AG10803 (cell line): ENCODE measurements at places on chromosomes 2 and 18.

GRCh38 chr18:62697636-62698035 lies 17.7 kb upstream of the PHLPP1 start:
- DNase-seq = no peak

- peak; percentile 73 for DNase-seq
These were observed 12.3 kb downstream of the CEP192 start for GRCh38 chr18:13003466-13003896.

- DNase-seq = no peak
These were observed 655.0 kb upstream of the CDH2 start for GRCh38 chr18:28831908-28832307.

DNA sequence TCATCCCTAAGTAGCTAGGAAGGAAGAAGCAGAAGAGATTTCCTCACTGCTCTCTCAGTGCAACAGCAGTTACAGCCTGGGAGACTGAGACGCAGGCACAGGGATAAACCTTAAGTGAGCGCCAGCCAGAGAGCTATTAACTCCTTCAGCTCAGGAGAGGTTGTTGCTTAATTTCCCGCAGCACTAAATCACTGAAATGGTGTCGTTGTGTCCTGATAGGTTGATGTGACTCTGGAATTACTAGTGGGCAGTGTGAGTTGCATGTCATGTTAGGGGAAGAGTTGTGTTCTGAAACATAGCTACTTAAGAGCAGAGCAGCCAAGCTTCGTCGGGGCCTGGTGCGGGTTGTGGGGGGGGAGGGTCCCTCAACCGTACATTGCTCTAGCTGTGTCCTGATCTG lies 225.8 kb downstream of the NAPG start:
- no peak for DNase-seq

DNA sequence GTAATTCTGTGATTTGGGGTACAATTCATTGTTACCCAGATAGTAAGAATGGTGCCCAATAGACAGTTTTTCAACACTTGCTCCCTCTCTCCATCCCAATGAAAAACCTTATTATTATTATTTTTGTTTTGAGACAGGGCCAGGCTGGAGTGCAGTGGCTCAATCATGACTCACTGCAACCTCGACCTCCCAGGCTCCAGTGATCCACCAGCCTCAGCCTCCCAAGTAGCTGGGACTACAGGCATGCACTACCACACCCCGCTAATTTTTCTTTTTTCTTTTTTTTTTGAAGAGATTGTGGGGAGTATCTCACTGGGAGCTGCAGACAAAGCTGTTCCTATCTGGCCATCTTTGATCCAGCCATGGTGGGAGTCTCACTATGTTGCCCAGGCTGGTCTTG lies 7.2 kb downstream of the TGFA start:
- no peak for DNase-seq

DNA sequence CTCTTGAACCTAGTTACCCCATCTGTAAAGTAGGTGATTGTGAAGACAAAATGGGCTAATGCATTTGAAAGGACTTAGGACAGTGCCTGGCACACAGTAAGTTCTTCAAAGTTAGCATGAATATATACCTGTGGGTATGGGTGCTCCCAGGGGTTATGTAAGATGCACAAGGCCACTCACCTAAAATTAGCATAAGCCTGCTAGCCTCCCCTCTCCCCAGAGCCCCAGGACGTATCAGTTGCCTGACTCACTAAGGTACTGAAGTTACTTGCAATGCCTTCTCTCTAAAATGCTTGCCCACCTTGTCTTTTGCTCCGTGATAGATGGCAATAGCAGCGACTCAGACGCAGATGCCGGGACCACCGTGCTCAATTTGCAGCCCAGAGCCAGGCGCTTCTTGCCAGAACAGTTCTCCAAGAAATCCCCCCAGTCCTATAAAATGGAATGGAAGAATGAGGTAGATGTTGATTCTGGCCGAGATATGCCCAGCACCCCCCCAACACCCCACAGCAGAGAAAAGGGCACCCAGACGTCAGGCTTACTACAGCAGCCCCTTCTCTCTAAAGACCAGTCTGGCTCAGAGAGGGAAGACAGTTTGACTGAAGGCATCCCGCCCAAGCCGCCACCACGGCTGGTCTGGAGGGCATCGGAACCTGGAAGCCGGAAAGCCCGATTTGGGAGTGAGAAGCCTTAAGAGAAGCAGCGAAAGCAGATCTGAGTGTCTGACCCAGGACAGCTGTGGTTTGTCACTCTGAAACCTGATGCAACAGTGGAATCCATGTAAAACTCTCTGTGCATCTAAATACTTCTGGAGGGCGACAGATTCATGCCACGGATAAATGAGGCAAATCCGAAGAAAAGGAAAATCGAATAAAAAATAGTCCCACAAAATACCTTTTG lies 53.8 kb upstream of the TMEM182 start:
- no peak for DNase-seq

DNA sequence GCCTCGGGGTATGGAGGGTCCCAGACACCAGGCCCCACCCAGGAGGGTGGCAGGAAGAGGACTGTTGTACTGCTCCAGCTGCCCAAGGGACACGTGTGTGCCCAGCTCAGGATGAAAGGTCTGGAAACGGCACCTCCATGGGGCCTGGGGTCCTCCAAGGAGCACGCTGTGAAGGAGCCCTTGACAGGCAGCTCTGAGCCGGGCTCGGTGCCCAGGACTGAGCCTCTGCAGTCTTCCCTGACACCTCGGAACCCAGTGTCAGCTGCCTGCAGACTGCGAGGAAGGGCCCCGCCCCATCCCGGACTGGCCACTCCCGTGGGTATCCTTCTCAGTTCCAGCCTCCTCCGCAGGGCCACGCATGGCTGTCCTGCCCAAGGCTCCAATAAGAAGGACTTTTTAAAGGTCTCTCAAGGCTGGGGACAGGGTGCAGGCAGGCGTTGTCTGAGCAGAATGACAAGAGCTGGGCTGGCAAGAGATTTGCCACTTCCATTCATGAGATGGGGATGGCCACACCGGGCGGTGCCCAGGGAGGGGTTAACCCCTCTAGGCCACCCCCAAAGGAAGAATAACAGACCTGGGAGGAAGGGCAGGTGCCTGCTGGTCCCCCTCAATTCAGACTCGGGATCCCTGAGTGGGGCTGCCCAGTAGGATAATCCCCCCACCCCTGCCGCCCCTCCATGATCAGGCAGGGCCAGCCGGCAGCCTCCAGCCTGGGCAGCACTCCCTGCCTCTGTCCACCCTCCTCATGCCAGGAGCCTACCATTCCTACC lies 8.9 kb downstream of the ECEL1 start:
- no peak for DNase-seq

- DNase-seq = peak; percentile 44
These were observed 697 bp downstream of the KCMF1 start for GRCh38 chr2:84971510-84972206.

GRCh38 chr2:12299431-12299830 lies 417.3 kb upstream of the TRIB2 start:
- DNase-seq = no peak

DNA sequence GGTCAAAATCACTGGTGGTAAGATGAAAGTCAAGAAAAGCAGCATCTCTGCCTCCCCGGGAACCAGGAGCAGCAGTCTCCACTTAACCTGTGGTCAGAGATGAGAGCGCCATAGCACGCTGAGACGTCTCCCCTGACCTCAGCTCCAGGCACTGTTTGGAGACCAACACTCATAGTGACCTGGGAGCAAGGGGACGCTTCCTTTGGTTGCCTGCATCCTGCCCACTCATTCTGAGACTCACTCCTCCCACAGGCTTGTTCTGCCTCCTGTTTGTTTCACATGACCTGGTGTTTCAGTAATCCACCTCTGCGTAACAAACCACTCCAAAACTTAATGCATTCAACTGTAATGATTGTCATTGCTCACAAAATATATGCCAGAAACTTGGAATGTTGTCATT lies 139.3 kb downstream of the ACOXL start:
- no peak for DNase-seq

DNA sequence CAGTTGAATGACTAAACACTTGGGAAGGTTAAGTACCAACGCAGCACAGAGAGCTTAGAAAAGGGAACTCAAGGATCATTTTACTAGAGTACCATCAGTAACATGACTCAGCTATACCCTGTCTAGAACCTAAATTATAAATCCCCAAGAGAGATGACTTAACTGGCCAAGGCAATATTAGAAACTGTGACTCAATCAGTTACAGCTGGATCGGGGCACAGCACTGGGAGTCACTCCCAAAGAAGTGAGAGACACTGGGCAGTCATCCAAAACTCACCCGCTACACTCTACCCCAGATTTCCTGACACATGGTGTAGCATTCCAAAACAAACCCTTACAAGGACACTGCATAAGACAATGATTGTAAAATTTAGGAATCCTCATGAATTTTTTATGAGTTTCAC lies 17.7 kb downstream of the IWS1 start:
- DNase-seq = peak; percentile 100

DNA sequence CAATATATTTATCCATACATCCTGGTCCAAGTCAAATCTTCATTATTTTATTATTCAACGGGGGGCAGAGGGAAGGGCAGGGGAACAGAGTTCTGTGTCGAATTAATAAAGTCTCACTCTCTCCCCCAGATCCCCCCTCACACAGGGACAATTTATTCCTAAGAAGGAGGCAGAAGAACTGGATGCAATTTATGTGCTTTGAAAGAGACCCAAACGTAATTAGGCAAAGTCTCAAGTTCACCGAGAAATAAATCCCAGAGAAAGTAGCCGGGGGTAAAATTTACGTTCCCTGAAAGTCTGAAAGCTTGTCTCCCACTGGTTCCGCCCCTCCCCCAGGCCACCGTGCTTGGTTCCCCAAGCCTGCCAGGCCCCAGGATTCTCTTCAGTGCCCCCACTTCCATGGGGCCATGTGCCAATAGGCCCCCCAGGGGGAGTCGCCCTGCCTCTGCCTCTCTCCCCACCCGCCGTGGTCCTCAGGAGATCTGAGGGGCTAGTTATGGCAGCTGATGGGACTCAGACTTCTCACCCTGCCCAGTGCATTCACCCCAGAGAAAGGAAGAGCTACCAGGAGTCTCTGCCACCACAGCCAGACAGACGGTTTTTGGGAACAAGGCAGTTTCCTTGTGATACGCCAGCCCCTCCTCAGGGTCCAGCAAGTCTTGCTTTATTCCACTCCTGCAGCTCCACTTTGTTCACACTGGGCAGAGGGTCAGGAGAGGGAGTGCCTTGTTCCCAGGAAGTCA lies 215.5 kb downstream of the CYP26B1 start:
- no peak for DNase-seq

- DNase-seq = no peak
These were observed 14.2 kb downstream of the ECEL1 start for GRCh38 chr2:232473467-232473890.

GRCh38 chr2:113273027-113273551 lies 5.6 kb downstream of the PAX8 start:
- DNase-seq = peak; percentile 18

GRCh38 chr2:232896720-232897597 lies 26.9 kb downstream of the SNORC start:
- DNase-seq = no peak

GRCh38 chr2:236968101-236968879 lies 117.4 kb upstream of the COPS8 start:
- DNase-seq = no peak

DNA sequence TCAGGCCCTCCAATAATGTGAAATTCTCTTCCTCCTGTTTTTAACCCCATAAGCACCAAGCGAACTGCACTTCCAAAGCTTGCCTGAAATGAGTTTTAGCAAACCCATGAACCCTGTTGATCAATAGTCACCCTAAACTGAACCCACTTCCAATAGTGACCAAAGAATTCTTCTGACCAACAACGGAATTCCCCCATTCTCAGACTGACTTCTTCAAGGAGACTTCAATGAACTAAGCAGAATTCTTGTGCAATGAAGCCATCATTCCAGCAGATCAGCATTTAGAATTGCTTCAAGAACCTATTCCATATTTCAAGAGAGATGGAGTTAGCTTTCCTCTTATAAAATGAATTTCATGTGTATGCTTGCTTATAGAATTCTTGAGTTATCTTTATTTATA lies 176.9 kb upstream of the FN1 start:
- DNase-seq = peak; percentile 75

DNA sequence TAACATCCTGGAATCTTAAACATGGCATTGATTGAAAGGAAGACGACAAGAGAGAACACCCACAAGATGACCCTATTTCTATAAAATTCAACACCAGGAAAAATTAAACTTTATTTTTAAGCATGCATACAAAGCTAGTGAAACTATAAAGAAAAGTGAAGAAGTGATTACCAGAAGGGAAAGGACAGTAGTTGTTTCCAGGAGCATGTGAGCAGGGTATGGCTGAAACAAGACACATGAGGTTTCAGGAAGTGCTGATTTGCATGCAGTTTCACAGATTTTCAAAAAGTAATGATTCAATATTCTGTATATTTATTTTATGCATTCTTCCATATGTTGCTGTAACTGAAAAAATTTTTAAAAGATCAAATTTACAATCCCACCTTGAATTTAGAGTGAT lies 24.6 kb upstream of the DAW1 start:
- no peak for DNase-seq

GRCh38 chr2:135142323-135142722 lies 90.2 kb downstream of the RAB3GAP1 start:
- DNase-seq = no peak

DNA sequence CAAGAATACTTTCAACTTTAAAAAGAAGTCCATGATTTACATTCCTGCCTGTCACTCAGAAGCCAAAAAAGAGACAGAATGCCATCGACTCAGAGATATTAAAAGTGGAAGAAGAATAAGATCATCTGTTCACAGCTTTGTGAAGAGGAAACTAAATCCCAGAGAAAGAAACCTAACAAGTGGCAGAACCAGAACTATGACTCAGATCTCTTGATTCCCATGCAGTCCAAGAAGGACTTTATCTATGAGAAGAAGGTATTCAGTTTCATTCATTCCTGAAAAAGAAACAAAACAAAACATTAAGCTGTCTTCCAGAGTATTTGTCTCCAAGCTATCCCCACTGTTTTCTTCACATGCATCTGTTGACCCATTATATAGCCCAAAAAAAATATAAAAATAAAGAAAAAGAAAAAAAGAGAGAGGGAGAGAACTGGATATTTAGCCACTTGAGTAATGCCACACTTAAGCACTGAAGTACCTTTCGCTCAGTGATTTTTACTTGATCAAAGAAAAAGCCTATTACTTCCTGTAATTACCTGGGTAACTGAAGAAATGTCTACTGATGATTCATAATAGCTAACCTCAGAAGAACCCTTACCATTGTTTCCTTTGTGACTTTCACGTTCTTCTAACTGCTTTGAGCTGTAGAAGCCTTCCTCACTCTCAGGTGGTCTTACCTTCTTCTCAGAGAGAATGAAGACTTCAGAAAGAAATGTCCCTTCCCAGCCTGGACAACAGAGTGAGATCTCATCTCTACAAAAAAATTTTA lies 17.7 kb upstream of the AKAIN1 start:
- DNase-seq = no peak

- no peak for DNase-seq
These were observed 444.1 kb upstream of the RAB12 start for GRCh38 chr18:8165095-8165494.

GRCh38 chr18:60667016-60667415 lies 294.4 kb upstream of the MC4R start:
- no peak for DNase-seq

DNA sequence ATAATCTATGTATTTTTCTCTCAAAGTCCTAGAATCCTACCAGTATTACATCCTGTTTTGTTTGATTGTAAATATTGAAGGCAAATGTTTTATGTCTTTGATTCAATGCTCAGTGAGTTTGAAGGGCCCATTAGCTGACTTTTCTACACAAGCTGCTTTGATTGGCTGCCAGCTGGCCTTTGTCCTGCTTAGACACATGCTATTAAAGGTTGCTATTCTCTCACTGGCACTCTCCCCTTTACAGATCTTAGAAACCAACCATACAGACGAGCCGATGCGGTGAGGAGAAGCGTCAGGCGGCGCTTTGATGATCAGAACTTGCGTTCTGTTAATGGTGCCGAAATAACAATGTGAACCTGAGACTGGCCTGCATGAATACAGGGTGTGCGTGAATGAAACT lies 69.7 kb downstream of the PRPF40A start:
- DNase-seq = peak; percentile 67
